ENCODE measurements at places on chromosomes 4 and X. TPM values are rescaled to one million over a fixed set of nuclear protein-coding genes. Genes with fewer than 3 reads are reported as not detected.

Gene FAM9A
- total RNA-seq: not detected

Gene GRK4
- total RNA-seq: 7.9 TPM

Gene CACNA1F
- total RNA-seq: not detected

Gene PGM2
- total RNA-seq: 2.5 TPM
